ENCODE measurements at places on chromosomes 1 and 21.
A peak's percentile ranks its signal among the peaks of the same experiment; 100 is the strongest.

DNA sequence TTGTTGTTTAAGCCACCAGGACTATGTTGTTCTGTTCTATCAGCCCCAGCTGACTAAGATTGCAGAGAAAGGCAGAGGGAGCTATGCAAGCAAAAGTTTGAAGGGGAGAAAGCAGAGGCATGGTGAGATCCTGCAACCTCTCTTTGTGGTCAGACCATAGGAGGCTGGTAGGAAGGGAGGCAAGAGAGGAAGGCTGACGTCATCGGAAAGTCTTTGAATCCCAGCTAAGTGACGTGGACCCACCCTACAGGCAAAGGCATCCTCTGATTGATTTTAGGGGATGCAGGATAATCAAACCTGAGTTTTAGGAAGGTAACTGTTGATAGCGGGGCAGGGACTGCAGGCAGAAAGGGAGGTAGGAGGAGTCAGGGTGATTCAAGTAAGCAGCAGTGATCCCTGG is 23.3 kb upstream of the TNNI1 start:
- DNase-seq, result peak; percentile 29

DNA sequence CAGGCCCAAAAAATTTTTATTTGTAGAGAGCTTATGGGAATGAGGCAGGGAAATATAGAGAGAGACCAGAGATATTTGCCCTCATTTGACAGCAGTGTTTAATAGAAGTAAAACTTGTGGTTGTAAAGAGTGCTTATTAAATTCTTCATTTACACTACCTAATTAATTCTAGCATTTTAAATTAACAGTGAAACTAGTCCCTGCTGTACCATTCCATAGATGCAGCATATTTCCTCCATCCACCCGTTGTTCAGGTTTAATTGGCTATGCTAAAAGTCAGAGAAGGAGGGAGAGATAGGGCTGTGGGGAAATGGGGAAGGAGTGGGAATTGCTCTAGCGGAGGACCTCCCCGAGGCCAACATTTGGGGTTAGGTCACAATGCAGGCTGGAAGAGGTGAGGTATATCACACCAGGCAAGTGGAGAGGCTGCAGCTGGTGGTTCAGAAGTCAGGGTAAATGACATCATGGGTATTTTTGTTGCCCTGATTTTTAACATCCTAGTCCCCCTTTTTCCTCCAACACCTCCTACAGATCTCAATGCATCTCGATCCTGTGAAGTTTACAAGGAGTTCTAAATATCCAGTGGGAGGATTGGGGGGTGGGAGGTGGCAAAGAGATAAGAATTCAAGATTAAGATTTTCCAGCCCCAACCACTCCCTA is 38.6 kb downstream of the ELAVL4 start:
- no peak for DNase-seq

GRCh38 chr1:178150610-178151009 is 56.7 kb downstream of the RASAL2 start:
- DNase-seq, result no peak

- DNase-seq, result no peak
Observed at GRCh38 chr1:21497466-21498061, 11.7 kb upstream of the ALPL start.

DNA sequence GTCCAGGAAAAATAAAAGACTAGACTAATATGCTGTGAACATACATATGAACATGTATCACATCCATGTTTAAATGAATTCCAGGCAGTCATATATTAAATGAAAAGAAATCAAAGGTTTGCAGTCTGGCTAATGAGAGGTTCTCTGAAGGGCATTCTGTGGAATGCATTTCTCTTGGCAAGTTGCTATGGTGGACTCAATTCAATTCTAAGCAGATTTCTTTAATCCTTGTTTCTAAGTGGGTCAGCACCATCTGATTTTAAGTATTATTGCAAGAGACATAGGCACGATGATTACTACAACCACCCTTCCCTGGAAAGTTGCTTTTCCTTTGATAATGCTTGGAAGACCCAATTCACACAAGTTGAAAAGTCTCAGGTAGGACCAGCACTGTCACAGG is 23.9 kb upstream of the ABCA4 start:
- DNase-seq, result no peak

DNA sequence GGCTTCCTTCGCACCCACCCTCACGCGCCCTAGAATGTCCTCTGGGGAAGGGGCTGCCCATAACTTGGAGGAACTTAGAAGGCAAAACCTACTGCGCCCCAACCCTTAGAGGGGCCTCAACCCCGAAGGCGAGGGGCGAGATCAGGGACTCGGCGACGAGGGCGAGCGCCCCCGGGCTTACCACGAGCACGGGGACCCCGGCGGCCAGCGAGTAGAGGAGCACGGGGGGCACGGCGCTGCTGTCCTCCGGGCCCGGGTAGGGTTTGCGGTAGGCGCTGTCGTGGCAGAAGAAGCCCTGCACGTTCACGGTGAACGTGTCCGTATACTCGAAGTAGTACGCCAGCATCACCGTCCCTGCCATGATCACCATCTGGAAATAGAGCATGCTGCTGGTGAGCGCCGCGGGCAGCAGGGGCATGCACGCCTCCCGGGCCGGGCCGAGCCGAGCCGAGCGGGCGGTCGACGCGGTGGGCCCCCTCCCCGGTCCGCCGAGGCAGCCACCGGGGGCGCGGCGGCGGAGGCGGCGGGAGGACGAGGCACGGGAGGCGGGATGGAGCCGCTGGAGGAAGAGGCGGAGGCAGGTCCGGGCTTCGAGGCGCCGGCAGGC is 304 bp downstream of the PLPPR5 start:
- peak; percentile 7 for DNase-seq

DNA sequence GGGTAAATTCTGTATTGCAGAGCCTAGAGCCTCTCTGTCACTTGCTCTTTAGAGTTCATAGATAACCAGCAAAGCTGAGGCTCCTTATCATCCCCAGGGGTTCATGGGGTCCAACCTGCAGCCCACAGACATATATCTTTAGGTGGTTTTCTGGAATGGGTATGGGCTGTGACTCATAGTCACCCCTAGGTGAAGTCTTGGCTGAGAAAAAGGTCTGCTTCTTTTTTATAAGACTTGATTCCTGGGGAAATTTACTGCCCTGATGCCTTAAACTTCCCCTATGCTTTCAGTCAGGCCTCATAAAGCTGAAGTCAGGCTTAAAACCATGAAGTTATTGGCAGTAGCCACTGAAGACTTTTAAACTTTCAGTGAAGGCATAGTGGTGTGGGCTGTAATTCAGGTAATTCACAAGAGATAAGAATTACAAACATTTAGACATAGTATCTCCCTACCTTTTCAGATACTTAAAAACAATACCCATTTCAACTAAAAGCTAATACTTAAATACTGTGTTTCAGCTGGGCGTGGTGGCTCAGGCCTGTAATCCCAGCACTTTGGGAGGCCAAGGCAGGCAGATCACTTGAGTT is 46.8 kb downstream of the MACO1 start:
- no peak for DNase-seq

- DNase-seq, result peak; percentile 62
Observed at GRCh38 chr1:150619576-150620509, 9.6 kb downstream of the ENSA start.

DNA sequence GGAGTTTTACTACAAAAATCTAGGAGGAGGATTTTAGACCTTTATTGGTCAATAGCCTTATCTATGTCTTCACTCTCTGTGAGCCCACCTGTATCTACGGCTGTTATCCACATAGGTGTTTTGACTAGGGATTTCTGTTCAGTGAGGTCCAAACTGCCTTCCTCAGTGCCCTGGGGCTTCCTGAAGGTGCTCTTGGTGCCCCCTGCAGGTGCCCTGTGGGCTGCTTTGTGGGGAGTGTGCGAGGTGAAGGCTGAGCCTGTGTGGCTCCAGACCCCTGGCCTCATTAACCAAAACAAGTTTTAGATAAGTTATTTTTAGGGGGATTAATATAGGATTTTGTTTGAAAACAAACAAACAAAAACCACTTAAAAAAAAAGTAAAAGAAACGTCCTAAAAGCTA is 122.5 kb downstream of the KIF26B start:
- no peak for DNase-seq

- DNase-seq, result peak; percentile 57
Observed at GRCh38 chr1:61079898-61080336, 2.4 kb upstream of the NFIA start.

GRCh38 chr1:173062150-173062938 is 11.6 kb upstream of the TNFSF18 start:
- DNase-seq, result peak; percentile 70

DNA sequence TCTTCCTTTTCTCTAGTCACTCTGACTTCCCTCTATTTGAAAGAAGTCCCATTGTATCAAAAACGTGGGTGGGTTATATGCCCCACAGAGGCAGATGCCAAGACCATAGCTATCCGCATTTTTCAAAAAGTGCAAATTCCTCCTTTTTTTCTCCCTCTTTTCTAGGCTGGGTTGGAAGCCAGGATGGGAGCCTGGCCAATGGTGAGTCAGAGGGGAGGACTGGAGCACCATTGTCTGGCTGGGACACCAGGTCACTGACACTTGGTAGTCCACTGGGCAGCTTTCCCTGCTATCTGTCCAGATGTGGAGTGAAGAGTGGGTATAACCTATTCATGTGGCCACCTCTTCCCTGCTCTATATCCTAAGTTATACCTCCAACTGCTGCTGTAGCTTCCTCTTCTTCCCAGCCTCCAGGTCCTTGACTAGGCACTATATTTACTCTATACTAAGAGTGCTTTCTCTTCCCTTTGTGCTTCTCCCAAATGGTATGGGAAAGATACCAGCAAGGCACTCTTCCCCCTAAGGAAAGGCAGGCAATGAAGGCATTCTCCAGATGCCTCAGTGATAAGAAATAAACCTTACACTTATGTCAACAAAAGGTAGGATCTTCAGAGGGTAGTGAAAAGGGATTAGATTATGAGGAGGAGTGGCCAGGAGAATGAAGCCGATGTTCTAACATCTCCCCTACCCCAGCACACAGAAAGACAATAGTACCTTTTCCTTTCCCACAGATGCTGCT is 12.9 kb downstream of the PI4KB start:
- peak; percentile 75 for DNase-seq

- DNase-seq, result no peak
Observed at GRCh38 chr1:108533351-108534083, 26.4 kb upstream of the EEIG2 start.

DNA sequence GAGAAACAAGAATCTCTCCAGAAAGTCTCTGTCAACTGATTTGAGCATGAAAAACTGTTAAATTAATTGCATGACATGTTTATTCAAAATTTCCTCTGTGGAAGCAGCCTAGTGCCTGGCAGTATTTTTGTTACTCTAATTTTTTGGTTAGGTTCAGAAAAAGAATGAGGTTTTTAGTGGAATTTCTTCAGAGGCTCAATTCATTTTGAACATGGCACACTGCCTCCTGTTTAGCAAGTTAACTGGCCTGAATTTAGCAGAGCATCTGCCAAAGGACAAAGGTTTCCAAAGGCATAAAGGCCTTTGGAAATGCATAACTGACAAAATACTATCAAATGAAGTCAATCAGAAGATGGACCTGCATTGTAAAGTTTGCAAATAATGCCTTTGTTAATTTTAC is 1326.5 kb downstream of the PLA2G4A start:
- no peak for DNase-seq
